ENCODE measurements at places on chromosomes 4 and X.

GRCh38 chrX:42519666-42520231, 258.2 kb downstream of the PPP1R2C start:
- DNase-seq = no peak

DNA sequence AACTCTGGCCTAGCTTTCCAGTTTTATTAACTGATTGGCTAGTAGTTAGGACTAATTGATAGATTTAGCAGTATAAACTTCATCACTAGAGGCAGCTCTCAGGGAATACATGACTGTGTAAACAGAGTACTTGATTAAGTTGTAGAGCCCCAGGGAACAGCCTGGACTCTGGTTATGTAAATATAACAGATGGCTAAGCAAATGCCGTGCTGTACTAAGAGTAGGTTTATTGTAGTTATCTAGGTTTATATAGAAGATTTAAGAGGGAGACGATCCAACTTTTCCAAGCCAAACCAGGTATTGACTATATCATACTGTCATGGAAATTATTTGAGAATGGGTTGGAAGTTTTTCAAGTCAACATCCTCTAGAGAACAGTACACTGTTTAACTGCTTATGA, 463.4 kb upstream of the GRID2 start:
- DNase-seq = no peak

- peak; percentile 25 for DNase-seq
Measured at GRCh38 chrX:20515841-20516461, 249.2 kb upstream of the RPS6KA3 start.

DNA sequence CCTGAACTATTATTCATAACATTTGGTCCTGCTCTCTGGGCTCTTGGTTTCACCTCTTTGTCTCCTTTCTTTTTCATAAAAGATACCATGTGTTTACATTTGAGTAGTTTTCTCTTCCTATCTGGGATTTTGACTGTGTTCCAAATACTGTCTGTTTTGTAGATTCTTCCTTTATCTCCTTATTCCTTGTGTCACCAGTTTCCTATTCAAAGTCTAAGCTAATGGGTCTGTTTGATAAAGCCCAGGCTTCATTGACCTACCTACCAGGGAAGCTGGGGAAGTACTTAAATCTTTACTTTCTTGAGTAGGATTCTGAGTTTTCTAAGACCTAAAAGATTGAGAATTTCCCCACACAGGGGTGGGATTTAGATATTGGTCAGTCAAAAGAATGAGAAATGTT, 409.5 kb downstream of the RAPGEF2 start:
- DNase-seq = no peak

DNA sequence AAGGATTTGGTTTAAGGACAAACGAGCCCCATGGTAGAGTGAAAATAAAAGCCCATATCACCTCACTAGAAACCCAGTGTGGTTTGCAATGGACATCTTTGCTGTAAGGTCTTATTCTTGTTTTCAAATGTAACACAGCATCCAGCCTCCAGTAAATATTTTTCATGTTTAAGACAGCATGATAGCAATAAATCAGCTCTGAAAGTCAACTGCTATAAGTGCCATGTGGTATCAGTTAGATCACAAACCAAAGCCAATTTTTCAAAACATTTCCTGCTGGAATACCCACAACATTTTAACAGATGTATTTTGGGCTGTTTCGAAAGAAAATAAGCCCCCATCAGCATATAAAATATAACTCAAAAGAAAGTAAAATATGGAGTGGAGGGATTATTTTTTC, 24.0 kb upstream of the SCML1 start:
- DNase-seq = no peak

DNA sequence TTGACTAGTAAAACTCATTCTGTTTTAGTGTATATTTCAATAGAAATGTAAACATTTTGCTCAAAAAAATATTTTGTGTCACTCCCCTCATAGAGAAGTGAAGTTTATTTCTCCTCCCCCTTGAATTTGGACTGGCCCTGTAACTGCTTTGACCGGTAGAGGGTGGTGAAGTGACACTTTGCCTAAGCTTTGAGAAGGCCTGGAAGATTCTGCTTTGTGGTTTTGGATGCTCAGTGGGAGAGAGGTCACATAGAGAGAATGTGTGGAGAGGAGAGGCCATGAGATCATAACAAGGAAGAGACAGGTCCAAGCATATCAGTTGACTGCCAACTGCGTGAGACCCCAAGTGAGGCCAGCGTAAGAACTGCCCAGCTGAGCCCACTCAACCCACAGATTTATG, 19.1 kb upstream of the ARX start:
- DNase-seq = no peak

- no peak for DNase-seq
Measured at GRCh38 chr4:25533256-25533655, 122.4 kb upstream of the SLC34A2 start.

GRCh38 chrX:137212078-137212632, 178.4 kb upstream of the GPR101 start:
- DNase-seq = no peak

- no peak for DNase-seq
Measured at GRCh38 chrX:69236641-69237040, 71.4 kb upstream of the PJA1 start.

DNA sequence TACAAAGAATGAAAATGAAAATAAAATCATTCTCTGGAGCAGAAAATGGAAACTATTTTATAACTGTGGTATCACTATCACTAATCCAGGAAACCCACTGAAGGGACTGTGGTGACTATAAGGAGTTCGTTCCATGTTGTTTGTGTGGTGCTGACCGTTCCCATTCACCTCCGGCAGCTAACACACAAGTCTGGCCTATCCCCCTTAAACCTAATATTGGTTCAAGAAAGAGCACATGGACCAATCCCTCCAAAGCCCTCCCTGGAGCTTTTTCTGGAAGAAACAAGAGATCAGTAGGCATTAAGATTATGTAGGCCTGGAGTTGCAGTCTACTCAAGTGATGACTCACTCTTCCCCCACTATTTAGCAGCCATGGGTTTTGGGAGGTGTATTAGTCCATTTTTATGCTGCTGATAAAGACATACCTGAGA, 25.9 kb upstream of the FAM241A start:
- peak; percentile 65 for DNase-seq

DNA sequence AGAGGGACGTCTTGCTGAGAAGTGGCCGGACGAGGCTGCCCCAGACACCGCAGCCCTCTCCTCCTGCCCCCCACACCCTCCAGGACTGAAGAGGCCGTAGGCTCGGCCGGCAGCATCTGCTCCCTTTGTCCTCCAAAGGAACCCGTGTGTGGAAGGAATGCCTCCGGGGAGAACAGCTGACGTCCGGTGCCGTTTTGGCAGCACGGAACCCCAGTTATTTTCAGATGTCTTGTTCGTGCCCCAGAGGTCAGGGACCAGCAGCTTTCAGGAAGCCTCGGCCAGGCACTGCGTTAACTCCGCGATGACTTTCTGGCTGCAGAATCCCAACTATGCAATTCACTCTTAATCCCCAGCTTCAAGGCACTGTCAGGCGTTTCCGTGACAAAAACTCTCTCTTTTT, 10.9 kb upstream of the PPP2R3B start:
- DNase-seq = no peak

GRCh38 chr4:76779740-76780459, 118.0 kb downstream of the SOWAHB start:
- DNase-seq = no peak

DNA sequence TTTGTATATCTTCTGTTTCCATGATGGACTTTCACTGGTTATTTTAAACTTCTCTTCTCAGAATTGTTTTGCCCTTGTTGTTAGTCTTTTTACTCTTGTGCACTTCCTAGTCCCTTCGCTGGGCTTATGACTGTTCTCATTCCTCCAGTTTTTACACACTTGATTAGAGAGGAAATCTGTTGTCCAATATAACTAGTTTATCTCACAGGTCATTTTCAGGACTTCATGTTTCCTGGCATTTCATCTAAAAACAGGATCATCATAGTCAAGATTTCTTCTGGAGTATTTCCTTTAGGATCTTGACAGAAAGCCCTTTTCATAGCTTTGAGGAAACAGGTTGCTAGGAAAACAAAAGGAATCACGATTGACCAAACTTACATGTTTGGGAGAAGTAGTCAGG, 3.0 kb downstream of the FNIP2 start:
- no peak for DNase-seq

DNA sequence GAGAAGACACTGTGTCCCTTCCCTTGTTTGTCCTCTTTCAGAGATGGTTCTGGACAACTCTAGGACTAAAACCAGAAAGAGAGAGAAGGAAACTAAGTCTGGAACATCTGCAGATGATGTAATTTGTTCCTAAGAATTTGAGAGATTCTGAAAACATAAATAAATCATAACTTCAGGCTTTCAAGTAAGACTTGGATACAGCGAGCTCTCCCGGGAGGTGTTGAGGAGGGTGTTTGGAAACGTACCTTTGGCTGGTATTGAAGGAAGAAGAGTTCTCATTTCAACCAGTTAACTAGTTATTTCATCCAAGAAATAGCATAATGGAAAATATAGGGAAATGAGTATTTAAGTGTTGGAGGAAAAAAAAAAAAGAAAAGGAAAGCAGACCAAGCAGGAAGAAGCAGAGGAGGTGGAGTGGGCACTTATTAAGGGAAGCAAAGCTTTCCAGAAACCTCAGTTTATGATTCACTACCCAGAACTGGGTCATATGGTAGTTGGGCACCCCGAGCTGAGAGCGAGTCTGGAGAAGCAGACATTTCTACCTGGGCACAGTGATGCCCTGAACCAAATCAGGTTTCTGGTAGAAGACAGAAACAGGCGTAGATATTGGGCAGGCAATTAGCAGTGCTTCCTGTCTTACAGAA, 26.9 kb downstream of the CCNG2 start:
- no peak for DNase-seq

DNA sequence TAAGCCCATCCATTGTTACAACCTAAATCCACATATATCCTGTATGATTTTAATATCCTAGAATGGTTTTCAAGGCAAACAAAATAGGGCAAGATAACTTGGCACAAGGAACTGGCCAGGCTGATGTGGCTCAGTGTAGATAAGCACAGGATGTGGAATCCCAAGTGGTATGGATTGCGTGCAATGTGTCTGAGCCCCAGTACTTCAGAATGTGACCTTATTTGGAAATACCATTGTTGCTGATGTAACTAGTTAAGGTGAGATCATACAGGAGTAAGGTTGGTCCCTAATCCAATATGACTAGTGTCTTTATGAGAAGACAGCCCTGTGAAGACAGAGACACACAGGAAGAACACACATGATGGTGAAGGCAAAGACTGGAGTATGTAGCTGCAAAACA, 72.4 kb downstream of the IL21 start:
- no peak for DNase-seq

DNA sequence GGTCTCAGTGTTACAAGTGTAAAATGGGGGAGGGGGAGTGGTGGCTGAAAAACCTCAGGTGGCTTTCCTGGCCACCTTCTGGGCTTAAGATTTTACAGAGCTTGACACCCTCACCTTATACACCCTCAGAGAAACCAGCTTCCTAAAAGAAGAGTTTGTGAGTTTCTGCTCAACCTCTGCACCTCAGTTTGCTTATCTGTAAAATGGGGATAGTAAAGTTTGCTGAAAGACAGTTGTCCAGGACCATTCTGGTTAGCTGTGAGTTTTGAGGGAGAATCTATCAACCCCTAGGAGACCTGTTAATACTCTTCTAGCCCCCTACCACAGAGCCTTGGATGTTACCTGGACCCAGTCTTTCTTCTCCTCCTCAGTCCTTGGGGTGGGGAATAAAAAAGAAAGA, 9.7 kb downstream of the TSR2 start:
- DNase-seq = no peak

DNA sequence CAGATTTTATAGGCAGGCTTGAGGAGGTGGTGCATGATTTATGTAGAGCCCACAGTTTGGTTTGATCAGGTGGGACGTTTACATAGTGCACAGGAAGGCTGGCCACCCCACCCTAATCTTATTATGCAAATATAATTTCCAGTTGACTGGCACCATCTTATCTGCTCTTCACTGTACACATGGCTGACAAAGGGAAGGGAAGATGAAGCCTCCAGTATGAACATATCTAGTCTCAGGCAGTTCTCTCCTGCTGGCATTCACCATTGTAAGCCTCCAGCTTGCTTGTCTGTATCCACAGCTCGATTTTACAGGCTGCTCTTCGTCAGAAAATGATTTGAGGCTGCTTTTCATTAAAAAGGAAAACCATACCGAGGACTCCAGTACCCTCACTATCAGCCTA, 278.3 kb downstream of the TECRL start:
- no peak for DNase-seq

- DNase-seq = no peak
Measured at GRCh38 chr4:139503622-139504166, 49.8 kb downstream of the RAB33B start.

DNA sequence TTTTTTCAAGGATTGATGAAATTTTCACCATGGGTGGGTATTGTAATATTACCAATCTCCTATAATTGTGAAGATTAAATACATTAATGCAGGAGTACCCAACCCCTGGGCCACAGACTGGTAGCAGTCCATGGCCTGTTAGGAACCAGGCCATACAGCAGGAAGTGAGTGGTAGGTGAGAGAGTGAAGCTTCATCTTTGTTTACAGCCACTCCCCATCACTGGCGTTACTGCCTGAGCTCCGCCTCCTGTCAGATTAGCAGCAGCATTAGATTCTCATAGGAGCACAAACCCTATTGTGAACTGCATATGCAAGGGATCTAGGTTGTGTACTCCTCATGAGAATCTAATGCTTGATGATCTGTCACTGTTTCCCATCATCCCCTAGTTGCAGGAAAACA, 15.1 kb downstream of the RAPGEF2 start:
- no peak for DNase-seq

DNA sequence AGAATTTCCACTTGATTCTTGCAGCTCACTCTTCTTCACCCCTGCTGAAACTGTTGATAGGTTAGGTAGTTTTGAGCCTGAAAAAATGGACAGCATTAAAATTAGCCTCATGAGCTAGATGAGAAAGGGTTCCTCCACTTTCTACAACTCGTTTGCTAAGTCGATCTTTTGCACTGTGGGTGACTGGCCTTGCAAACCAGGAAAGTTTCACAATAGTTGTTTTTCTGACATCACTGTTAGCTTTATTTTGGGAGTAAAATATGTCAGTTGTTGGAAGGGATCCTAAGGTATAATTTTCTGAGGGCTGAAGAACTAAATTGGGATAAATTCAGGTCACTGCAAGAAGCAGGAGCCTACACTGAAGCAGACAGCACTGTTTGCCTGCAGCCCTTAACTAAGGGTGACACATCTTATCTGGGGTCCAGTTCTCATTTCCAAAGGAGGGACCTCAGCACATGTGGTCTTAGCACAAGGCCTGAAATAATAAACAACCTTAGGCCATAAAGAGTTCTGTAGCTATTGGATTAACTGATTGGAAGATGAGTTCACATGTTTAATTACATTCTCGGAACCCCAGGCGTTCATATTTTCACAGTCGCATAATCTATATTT, 29.1 kb downstream of the ANAPC4 start:
- DNase-seq = no peak

DNA sequence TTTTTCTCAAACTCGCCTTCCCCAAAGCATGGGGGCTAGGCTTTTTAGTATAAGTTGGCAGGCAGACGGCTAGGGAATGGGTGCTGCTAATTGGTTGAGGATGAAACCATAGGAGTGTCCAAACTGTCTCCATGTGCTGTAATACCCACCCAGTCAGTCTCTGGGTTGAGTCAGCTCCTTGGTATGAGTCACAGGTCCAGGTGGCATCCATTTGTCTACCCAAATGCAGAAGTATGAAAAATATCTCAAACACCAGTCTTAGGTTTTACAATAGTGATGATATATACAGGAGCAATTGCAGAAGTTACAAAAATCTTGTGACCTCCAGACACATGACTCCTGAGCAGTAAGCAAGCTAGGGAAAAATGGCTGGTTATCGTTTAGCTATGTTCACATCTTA, 27.4 kb upstream of the CCSER1 start:
- DNase-seq = no peak

Measured in GM20000 (cell line).